Activated CD8-positive, alpha-beta T cell treated with anti-CD3 and anti-CD28 coated beads for 36 hours (primary cell): ENCODE measurements at places on chromosomes 4 and X. TPM values are rescaled to one million over a fixed set of nuclear protein-coding genes. Genes with fewer than 3 reads are reported as not detected.

- no peak for DNase-seq
These were observed 344.3 kb downstream of the BCOR start for GRCh38 chrX:39753293-39753996.

DNA sequence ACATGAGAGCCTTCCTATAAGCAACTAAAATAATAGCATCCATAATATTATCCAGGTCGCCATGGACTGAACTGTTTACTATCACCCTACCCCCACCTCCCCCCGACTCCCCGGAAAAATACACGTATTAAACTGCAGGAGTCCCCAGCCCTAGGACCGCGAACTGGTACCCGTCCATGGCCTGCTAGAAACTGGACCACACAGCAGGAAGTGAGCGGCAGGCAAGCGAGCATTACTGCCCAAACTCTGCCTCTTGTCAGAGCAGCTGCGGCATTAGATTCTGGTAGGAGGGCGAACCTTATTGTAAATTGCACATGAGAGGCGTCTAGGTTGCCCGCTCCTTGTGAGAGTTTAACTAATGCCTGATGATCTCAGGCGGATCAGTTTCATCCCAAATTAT, 405.8 kb upstream of the ADGRL3 start:
- DNase-seq = no peak

Gene MAGEA11
- total RNA-seq = not detected

DNA sequence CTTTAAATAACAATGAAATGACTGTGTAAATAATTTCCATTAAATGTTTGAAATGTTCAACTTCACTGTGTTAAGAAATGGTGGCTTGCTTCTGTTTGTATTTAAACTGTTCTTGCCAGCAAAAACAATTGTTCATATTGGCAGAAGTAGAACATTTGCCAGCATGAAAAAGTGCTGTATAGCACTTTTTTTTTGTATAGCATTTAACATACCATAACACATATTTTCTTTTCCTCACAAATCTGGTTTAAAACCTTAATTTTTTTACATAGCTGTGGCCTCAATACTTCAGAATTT, 94.1 kb downstream of the COX18 start:
- no peak for DNase-seq

- no peak for DNase-seq
These were observed 63.0 kb upstream of the RBPJ start for GRCh38 chr4:26257850-26258249.

DNA sequence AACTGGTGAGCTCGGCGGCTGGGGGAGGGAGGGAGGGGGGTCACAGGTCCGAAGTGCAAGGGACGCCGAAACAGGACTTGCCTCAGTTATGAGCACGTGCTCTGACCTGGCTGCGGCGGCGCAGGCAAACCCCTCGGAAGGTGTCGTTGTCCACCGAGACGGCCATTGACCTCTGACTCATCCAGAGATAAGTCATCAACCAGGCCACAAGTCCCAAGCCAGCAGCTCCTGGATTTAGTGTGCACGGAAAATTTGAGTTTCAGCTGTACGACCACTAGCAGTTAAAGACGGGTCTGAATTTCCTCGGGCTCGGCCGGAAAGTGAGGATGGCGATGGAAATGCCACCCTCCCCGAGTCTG, 674 bp downstream of the SH3D19 start:
- peak; percentile 38 for DNase-seq

Gene CCNB3
- total RNA-seq = 0.25 TPM

GRCh38 chrX:140433582-140433981, 71.3 kb downstream of the SOX3 start:
- DNase-seq = no peak

GRCh38 chrX:115023139-115023538, 5.7 kb upstream of the IL13RA2 start:
- DNase-seq = no peak

DNA sequence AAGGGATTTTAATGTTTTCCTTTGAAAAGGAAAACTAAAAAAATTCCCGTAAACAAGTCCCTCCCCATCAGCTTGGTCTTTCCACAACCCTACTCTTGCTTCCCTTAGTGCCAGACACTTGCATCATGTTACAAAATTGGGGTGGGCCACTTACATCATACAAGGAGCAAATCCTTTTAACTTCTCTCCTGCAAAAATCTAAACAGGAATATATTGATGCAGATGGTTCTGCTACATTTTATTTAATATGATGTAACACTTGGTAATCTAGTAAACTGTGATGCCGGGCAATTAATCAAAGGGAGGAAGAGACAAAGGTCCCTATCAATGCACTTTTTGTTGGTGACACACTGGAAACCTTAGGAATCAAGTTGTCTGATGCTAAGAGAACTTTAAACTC, 125.3 kb downstream of the UBE2K start:
- DNase-seq = no peak

Gene CCNG2
- total RNA-seq = 54.3 TPM
